Right hindlimb (tissue), 1 donor: ENCODE measurements at places on chromosomes 2 and 18.
A peak's percentile ranks its signal among the peaks of the same experiment; 100 is the strongest.

GRCh38 chr2:17795309-17795708 lies 21.0 kb upstream of the MSGN1 start:
- no peak for DNase-seq

DNA sequence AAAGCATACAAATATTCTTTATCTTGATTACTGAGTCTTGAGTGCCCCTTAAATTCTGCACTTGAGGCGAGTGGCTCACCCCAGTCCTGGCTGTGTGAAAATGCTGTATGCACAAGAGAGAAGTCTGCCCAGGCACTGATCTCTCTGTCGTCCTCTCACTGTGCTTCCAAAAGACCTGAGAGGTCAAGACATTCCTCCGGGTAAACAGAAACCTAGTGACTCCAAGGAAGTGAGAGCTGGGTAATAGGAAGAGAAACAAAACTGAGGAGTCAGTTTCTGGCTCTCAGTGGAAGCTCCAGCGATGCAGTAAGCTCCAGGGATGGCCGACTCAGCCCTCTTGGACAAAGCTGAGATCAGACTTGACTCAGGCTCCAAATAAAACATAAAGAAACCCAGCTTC lies 70.9 kb downstream of the AAK1 start:
- DNase-seq, result no peak

GRCh38 chr2:174682578-174683391 lies 81.5 kb downstream of the CHRNA1 start:
- peak; percentile 87 for DNase-seq

DNA sequence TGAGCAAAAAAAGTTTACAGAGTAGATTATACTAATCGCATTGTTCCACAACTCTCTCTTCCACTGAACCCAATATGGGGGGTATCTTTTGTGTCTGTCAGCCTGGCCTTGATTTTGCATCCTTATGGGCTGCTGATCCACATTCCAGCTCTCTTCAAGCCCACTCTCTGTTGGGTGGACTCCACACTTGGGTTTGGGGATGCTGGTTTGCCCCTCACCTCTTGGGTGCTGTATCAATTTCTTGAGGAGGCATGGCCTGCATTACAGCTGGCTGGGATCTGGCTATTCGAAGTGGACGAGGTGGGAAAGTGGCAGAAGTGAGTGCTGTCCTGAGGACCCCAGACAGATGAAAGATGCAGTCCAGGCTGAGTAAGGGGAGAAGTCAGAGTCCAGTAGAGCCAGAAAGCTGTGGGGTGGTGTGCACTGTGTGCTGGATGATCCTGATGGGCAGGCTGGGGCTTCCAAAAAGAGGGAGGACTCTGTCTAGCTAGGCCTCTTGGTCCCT lies 141.4 kb downstream of the CAPN13 start:
- no peak for DNase-seq

GRCh38 chr2:239870276-239870675 lies 154.9 kb downstream of the NDUFA10 start:
- no peak for DNase-seq

DNA sequence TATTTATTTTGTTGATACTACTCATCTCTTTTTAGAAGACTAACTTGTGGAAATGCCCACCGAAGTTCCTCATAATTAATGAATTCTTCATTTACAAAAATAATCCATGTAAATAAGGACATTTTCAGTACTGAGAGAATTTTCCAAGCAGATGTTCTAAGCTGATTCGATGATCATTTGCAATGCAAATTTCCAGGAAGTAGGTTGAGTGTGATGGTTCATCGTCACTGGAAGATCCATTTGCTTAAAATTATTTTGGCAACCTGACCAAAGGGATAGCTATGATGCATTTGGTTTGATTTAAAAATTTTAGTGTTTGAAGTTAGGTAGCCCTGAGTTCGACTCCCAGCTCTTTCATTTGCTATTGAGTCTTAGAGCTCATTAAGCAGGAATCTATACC lies 257.3 kb upstream of the RASGRP3 start:
- DNase-seq, result no peak

DNA sequence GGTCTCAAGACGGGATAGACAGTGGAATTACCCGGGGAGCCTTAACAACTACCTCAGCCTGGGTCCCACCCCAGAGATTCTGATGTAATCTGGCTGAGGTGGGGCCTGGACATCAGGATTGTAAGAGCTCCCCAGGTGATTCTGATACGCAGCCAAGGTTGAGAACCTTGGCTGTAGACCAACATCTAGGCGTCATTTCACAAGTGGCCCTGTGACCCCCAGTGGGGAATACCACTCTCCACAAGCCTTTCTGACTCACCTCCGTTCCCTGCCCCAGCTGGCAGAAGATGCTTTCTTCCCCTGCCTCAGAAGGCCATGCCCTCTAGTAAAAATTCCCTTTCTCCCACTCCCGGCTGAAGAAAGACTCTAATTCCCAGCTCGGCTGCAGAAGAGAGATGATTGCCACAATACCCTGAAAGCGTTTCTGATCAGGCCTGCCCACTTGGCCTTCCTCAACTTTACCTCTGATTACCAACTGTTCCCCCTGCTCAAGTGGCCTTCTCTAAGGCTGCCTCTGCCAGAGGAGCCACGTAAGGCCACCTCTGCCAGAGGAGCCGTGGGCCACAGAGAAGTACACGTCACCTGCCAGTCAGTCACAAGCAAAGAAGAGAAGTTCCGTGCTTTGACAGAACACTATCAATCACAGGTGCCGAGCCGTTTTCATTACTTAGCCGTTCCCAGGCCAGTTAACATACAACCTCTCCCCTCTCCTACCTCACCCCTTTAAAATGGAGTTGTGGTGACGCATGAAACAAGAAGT lies 116.8 kb upstream of the PKDCC start:
- DNase-seq, result no peak

DNA sequence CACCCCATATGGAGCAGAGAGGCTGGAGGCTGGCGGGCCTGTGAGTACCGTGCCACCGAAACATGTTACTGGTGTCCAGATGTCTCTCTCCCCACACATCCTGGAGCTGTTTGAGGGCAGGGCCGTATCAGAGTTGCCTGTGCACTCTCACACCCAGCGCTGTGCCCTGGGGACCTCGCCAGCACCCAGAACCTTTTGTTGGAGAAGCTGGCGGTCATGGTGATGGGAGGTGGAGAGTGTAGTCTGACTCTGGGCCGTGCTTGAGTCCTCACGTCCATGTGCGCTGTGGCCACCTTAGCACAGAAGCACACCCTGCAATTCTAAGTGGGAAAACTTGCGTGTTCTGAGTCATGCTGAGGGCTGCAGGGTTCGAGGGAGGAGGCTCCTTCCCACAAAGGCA lies 259.2 kb downstream of the NDUFA10 start:
- DNase-seq, result peak; percentile 11

GRCh38 chr2:100757621-100758394 lies 62.1 kb upstream of the NPAS2 start:
- no peak for DNase-seq

DNA sequence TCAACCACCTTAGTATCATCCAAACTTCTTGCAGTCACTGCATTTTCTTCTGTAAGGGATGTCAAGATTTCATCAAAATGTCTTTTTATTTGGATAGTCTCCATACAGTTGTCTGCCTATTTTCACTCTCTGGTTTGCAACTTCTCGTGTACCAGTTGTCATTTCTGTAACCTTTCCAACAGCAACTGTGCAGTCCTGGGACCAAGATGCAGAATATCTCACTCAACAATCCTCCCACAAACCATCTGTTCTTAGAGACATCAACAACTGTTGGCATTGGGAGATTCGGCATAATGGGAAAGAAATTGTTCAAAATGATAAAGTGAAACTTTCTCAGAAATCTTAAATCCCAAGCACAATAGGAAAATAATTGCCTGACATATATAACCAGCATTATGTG lies 933.6 kb upstream of the SLC39A10 start:
- DNase-seq, result no peak

- DNase-seq, result no peak
These were observed 3.2 kb downstream of the BZW1 start for GRCh38 chr2:200814917-200815316.

- no peak for DNase-seq
These were observed 286.5 kb downstream of the MTX2 start for GRCh38 chr2:176555781-176556180.

DNA sequence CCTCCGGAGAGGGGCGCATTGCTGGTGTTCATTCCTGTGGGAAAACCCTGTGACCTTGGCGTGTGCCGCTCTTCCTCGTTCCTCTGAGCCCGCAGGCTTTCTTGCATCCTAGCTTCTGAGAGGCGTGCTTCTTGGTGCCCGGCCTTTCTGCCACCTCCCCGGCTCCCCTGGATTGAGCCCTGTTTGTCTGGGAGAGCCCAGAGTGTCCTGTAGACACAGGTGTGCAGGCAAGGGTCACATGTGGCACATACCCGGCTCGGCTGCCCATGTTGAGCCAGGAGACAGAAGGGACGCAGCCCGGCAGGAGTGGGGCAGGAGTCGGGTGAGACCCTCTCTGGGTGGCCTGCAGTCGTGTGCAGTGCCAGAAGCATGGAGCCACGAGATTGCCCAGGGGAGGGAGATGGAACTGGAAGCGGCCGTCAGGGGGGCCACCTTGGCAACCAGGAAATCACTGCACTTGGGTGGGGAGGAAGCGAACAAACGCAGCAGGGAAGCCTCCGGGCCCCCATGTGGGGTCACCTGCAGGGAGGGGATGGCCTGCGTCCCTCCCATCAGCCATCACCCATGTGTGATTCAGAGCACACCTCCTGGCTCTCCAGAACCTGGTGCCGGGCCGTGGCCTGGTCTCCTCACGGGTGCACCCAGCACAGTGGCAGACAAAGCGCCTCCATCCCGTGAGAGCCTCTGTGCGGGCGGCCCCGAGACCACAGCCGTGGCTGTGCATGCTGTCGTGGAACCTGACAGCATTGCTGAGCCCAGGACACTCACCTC lies 92.9 kb downstream of the SH3BP4 start:
- no peak for DNase-seq

DNA sequence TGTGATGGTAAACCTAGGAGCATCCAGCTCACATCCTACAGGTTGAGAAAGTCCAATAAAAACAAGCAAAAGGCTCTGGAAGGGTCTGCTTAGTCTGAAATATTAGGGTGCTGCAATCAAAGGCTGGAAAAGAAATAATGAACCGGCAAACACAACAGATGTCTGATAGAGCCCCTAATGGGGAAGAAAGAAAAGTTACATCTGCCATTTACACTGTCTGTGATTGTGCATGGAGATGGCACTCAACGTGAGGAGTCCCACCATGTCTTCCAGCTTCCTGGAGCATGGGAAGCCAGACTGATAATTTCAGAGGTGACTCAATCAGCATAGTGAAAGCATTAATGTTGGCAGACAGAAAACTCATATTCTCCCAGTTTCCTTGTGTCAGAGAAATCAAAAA lies 307.8 kb downstream of the EPHA4 start:
- DNase-seq, result no peak

DNA sequence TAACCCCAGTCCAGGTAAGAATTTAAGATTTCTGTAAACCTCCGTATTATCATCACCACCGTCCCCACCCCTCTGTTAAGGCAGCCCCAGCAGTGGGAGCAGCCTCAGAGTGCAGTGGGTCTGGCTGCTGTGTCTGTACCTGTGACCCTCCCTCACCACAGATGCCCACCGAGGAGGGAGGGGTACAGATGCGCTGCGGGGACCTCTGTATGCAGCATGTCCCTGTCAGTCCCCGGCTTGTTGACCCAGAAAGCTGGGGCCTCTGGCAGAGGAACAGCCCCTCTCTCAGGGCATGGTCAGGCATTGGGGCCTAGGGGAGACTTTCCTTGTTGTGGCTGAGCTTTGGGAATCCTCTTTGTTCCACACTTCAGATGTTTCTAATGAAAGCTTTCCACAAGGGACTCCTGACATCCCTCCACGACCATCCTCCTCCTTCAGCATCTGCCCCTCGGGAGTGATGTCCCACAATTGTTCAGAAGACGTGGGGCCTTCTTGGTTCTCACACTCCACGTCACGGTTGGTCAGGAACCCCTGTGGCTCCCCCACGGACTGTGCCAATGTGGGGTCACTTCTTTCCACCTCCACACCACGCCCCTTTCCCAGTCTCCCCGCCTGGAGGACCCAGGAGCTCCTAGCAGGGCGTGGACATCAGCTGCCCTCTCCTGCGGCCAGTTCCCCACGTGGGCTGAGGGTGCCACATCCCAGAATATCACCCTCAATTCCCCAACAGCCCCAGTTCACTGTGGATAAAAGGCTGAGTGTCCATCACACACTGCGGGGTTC lies 384.2 kb upstream of the MYT1L start:
- no peak for DNase-seq

DNA sequence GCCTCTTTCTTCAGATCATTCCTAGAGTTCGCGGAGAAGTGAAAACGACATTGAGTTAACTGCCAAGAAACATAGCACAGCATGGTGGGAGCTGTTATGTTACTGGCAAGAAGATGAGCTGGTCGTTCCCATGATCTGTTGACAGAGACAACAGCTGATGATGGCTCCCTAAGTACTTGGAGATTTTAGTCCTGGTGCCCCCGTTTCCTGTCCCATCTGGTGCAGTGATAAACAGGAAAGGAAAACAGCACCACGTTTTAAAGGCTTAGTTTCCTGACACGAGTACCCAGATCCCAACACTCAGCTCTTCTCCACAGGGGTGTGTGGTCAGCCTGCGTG lies 56.4 kb upstream of the KCNG2 start:
- no peak for DNase-seq

- no peak for DNase-seq
These were observed 211.9 kb downstream of the MYCN start for GRCh38 chr2:16152071-16152927.

DNA sequence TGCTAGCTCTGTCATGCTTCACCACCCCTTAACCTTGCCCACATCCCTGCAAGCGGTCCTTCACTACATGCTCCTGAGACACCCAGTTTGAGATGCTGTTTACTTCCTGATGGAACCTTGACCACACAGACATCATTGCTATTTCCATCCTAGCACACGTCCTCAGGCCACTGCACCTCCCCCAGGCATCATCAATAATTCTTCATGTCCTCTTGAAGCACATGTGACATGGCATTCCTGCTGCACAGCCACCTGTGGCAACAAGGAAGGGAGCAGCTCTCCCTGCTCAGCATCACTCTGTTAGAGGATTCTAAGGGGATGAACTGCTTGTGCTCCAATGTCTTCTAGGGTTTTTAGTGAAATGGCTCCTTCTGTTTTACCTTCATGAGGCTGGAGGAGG lies 26.1 kb upstream of the ST3GAL5 start:
- DNase-seq, result no peak

- DNase-seq, result no peak
These were observed 42.7 kb downstream of the CYP26B1 start for GRCh38 chr2:72104821-72105588.

- DNase-seq, result no peak
These were observed 28.9 kb downstream of the MGAT5 start for GRCh38 chr2:134282629-134283400.
